ENCODE measurements at places on chromosomes 6 and 20. TPM values are rescaled to one million over a fixed set of nuclear protein-coding genes. Genes with fewer than 3 reads are reported as not detected.

- no peak overlapping the region for H3K27ac ChIP-seq
- H3K27me3 ChIP-seq = no peaks in the 10 kb centered on the region
- no peak for DNase-seq
- no peaks in the 10 kb centered on the region for H3K4me1 ChIP-seq
- no peak overlapping the region for H3K4me3 ChIP-seq
Observed at GRCh38 chr20:48273843-48274242, 488.6 kb upstream of the SULF2 start.

DNA sequence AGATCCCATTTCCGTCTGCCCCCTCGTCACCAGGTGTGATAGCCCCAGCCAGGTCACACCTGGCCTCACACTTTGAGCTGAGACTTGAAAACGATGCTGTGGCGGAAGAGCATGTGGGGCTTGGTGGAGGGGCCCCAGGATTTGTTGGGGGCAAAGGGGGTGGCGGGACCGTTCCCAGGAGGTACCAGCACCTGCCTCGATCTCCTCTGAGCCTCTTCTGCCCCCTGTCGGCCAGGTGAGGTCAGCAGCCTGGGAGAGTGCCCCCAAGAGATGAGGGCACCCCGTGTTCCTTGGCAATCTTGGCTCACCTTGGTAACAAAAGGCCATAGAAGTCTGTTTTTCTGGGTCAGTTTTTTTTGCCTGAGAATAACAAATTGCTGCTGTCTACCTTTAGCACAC, 25.4 kb downstream of the SPATA2 start:
- H3K27me3 ChIP-seq = no peaks in the 10 kb centered on the region
- H3K4me3 ChIP-seq = no peak overlapping the region
- H3K36me3 ChIP-seq = peaks cover 16% of the 10 kb centered on the region
- no peak for DNase-seq
- peak overlapping the region; percentile 25 for H3K27ac ChIP-seq

The PRDM1 gene
- total RNA-seq = 17.5 TPM

DNA sequence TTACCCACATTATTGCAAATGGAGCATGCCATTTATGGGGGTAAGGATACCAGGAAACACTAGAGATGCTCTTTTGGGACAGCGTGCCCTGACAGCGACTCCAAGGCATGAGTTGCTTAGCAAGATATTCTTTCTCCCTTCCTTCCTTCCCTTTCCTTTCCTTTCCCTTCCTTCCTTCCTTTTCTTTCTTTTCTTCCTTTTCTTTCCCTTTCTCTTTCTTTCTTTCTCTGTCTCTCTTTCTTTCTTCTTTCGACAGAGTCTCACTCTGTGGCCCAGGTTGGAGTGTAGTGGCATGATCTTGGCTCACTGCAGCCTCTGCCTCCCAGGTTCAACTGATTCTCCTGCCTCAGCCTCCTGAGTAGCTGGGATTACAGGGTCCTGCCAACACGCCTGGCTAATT, 3.3 kb downstream of the MUCL3 start:
- no peak for DNase-seq
- H3K4me1 ChIP-seq = no peaks in the 10 kb centered on the region
- H3K27ac ChIP-seq = no peak overlapping the region
- no peak overlapping the region for H3K4me3 ChIP-seq
- no peaks in the 10 kb centered on the region for H3K27me3 ChIP-seq
- H3K36me3 ChIP-seq = no peaks in the 10 kb centered on the region

GRCh38 chr6:149035766-149036165, 281.7 kb upstream of the TAB2 start:
- peaks cover 3% of the 10 kb centered on the region for H3K4me1 ChIP-seq
- no peak overlapping the region for H3K27ac ChIP-seq
- no peaks in the 10 kb centered on the region for H3K27me3 ChIP-seq

DNA sequence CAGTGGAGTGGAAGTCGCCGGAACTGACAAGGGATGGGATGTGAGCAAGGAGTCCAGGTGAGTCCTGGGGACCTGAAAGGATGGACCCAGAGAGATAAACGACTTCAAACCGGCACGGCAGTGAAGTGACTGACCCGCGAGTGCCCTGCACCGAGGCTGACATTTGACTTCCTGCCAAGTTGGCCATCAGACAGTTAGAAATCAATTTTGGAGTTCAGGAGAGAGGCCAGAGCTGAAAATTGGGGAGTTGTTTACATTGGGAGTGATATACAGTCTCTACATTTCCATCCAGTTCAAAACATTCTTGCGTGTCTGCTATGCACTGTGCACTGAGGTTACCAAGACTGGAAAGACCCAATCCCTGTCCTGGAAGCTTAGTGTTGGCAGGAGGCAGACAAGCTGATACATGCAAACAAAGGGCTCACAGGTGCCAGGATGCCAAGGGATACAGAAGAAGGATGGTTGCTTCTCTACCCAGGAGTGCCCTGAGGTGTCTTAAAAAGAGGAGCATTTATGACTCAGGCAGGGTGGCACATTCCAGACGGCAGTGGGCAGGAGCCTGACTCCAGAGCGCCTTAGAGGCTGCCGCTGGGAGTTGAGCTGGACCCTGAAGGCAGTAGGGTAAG, 186.6 kb downstream of the MTHFD1L start:
- H3K4me1 ChIP-seq = no peaks in the 10 kb centered on the region
- no peak overlapping the region for H3K27ac ChIP-seq
- no peak for DNase-seq
- H3K27me3 ChIP-seq = no peaks in the 10 kb centered on the region

The STX11 gene
- 49.6 TPM for total RNA-seq

- peak; percentile 92 for DNase-seq
- peak within 1 kb of the TSS; percentile 75 for H3K4me3 ChIP-seq
- H3K27ac ChIP-seq = peak within 1 kb of the TSS; percentile 81
Observed at GRCh38 chr20:25247956-25248785, at the start of gene PYGB. Gene PYGB (plus strand): TSS chr20:25248085. CDS start chr20:25248179, 94 bp downstream.

- no peak for DNase-seq
- peaks cover 5% of the 10 kb centered on the region for H3K4me1 ChIP-seq
- H3K36me3 ChIP-seq = peaks cover 58% of the 10 kb centered on the region
Observed at GRCh38 chr6:105326216-105326615, 76.7 kb downstream of the PREP start.

The LAMA4 gene
- total RNA-seq = 134 TPM

The LY6G6D gene
- total RNA-seq = not detected

DNA sequence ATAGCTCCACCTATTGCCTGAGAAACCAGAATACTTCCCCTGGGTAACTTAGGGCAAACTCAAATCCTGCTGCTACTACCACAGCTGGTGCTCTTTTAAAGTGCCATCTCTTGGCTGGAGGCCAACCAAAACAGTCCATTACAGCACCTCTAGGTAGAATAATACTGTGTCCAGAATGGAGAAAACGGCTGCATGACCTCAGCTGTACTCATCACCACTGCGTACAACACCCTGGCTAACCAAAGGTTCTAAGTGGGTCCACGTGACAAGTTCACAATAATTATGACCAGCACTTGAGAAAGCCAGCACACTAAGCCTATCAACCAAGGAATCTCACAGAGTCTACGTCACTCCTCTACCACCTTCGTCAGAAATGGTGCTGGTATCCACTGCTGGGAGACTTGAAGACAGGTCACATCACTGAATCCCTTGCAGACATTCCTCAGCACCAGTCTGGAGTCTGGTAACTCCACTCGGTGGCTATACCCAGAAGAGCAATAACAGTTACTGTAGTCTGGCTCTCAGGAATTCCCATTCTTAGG, 40.9 kb upstream of the PKIB start:
- no peak for DNase-seq
- no peak overlapping the region for H3K27ac ChIP-seq
- no peak overlapping the region for H3K4me3 ChIP-seq
- H3K36me3 ChIP-seq = no peaks in the 10 kb centered on the region
- no peaks in the 10 kb centered on the region for H3K27me3 ChIP-seq
- no peaks in the 10 kb centered on the region for H3K4me1 ChIP-seq

The SLC2A10 gene
- 17.7 TPM for total RNA-seq

The TUBB2B gene
- 0.46 TPM for total RNA-seq

The PHACTR3 gene
- total RNA-seq = 18.2 TPM

DNA sequence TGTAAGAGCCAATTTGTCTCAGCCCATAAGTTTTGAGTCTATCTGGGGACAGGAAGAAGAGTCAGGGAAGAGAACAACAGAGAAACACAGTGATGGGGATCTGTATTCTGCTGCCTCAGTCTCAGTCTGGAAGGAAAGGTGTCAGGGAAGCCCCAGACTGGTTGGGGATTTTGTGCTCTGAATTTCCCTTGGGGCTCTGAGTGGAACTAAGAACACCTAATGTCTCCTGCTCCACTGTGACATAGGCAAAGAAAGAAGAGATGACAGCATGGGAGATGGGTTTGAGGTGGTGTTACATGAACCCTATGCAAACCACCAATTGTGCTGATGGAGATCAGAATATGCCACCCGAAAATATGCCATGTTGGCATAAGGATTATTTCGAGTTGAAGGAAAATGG, 139.5 kb upstream of the MYLIP start:
- DNase-seq = no peak
- no peaks in the 10 kb centered on the region for H3K36me3 ChIP-seq
- H3K27me3 ChIP-seq = no peaks in the 10 kb centered on the region
- no peaks in the 10 kb centered on the region for H3K4me1 ChIP-seq

The FAM209B gene
- total RNA-seq = not detected

- H3K27me3 ChIP-seq = peaks cover 14% of the 10 kb centered on the region
- no peak for DNase-seq
- no peak overlapping the region for H3K27ac ChIP-seq
- H3K4me3 ChIP-seq = no peak overlapping the region
Observed at GRCh38 chr20:47887477-47888080, 102.3 kb upstream of the SULF2 start.

- H3K4me1 ChIP-seq = no peaks in the 10 kb centered on the region
- H3K27me3 ChIP-seq = no peaks in the 10 kb centered on the region
- H3K36me3 ChIP-seq = no peaks in the 10 kb centered on the region
- DNase-seq = no peak
- H3K4me3 ChIP-seq = no peak overlapping the region
Observed at GRCh38 chr6:9360881-9361280, 925.5 kb upstream of the SLC35B3 start.

DNA sequence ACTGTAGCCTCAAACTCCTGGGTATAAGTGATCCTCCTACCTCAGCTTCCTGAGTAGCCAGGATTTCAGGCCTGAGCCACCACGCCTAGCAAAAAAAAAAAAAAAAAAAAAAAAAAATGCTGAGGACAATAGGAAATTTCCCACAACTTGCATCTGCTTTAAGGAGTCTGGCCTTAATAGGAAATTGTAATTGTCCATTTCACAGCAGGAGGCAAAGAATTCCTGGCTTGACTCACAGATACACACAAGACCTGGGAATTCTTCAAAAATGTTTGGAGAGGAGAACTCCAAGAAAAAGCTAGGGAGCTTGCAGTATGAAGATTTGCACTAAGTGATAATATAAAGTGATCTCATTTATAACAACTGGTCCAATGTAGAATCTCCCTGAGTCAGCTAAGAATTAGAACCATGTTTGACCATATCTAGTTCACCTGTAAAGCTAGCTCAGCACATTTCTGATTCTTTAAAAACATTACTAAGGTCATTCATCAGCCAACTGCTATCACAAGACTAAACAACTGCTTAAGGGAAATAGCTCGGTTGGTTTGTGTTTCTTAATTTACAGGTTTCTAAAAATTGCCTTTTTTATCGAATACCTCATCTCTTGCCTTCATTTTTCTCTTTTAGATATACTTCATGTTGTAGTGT, 80.2 kb upstream of the SLC2A12 start:
- H3K4me3 ChIP-seq = no peak overlapping the region
- no peaks in the 10 kb centered on the region for H3K27me3 ChIP-seq
- H3K27ac ChIP-seq = no peak overlapping the region

- H3K27me3 ChIP-seq = no peaks in the 10 kb centered on the region
- no peaks in the 10 kb centered on the region for H3K4me1 ChIP-seq
- H3K36me3 ChIP-seq = no peaks in the 10 kb centered on the region
- H3K4me3 ChIP-seq = no peak overlapping the region
- no peak overlapping the region for H3K27ac ChIP-seq
Observed at GRCh38 chr6:155955038-155955437, 499.4 kb upstream of the NOX3 start.

DNA sequence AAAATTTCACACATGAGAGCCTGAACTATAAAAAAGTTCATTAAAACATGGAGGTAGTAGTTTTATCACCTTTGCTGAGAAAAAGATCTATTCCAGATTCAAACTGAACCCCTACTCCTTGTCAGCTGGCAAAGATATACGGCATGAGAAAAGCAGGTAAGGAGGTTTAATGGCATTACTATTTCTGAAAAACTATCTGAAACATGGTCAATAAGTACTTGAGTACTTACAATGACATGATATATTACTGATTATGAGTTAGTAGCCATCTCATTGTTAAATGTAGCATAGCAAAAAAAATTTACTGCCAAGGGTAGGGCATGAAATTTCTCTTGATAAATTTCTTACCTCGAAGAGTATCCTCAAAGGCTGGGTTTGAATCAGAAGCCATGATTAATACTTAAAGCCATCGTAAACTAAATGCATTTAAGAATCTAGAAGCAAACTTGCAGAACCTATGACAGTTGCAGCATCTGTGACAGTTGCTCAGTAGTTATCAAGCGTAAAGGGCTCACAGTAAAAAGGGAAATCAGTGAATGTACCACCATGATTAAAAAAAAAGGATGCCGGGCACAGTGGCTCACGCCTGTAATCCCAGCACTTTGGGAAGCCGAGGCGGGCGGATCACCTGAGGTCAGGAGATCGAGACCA, 8.7 kb downstream of the SLC17A5 start:
- H3K4me3 ChIP-seq = peak overlapping the region; percentile 47
- H3K27me3 ChIP-seq = no peaks in the 10 kb centered on the region
- H3K36me3 ChIP-seq = peaks cover 32% of the 10 kb centered on the region
- peaks cover 7% of the 10 kb centered on the region for H3K4me1 ChIP-seq
- H3K27ac ChIP-seq = no peak overlapping the region

DNA sequence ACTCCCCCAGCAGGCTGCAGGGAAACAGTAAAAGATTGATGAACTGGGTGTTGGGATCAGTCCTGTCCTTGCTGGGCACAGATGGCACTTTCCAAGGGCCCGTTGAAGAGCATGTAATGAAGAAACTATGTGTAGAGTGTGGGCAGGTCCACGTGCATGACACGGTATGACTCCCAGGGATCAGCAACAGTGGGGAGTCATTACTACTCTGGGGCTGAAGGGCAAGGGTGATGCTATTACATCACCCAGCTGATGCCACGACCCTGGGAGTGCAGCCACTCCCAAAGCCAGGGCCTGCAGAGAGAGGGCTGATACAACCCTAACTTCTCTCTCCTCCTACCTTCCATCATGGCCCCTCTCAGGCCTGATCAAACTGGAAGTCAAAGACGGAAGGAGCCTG, 20.1 kb downstream of the KCNK17 start:
- H3K27me3 ChIP-seq = no peaks in the 10 kb centered on the region
- no peaks in the 10 kb centered on the region for H3K36me3 ChIP-seq
- H3K27ac ChIP-seq = no peak overlapping the region
- H3K4me3 ChIP-seq = no peak overlapping the region
- H3K4me1 ChIP-seq = peaks cover 3% of the 10 kb centered on the region

The LST1 gene
- 68.1 TPM for total RNA-seq

The ADGRG6 gene
- 47.6 TPM for total RNA-seq

GRCh38 chr6:30219244-30219643, 6.0 kb upstream of the TRIM26 start:
- no peaks in the 10 kb centered on the region for H3K36me3 ChIP-seq
- H3K27me3 ChIP-seq = no peaks in the 10 kb centered on the region
- no peak overlapping the region for H3K27ac ChIP-seq
- DNase-seq = no peak
- H3K4me1 ChIP-seq = peaks cover 4% of the 10 kb centered on the region

- no peaks in the 10 kb centered on the region for H3K27me3 ChIP-seq
- H3K36me3 ChIP-seq = no peaks in the 10 kb centered on the region
- no peak for DNase-seq
- H3K27ac ChIP-seq = no peak overlapping the region
- peaks cover 7% of the 10 kb centered on the region for H3K4me1 ChIP-seq
Observed at GRCh38 chr6:137299681-137300080, 80.5 kb upstream of the IFNGR1 start.

The WFDC2 gene
- 113 TPM for total RNA-seq

GRCh38 chr6:52157301-52157941, 28.8 kb upstream of the IL17A start:
- no peaks in the 10 kb centered on the region for H3K36me3 ChIP-seq
- no peak overlapping the region for H3K4me3 ChIP-seq
- H3K27ac ChIP-seq = no peak overlapping the region
- no peaks in the 10 kb centered on the region for H3K4me1 ChIP-seq
- DNase-seq = no peak

All from upper lobe of right lung (tissue), 1 donor.